ENCODE measurements at places on chromosomes 13 and 19. TPM values are rescaled to one million over a fixed set of nuclear protein-coding genes. Genes with fewer than 3 reads are reported as not detected.

GRCh38 chr19:10478903-10479384, 24.2 kb downstream of the KEAP1 start:
- DNase-seq: peak; percentile 89

DNA sequence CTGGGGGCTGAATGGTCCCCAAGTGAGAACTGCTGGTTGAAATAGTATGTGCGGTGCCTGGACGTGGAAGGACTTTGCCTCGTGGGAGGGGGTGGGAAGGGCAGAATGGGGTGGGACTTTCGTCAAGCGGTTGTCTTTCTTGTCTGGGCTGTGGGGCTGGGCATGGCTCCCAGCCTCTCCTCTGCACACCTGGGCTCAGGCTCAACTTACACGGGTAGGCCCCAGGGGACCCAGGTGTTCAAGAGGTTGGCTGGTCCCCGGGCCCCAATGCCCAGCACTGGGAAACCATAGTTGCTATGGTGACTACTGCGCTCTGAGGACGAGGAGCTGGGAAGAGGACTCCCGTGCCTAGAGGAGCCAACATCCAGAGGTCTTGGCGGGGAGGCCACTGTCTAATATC, 7.3 kb downstream of the NWD1 start:
- no peak for DNase-seq

DNA sequence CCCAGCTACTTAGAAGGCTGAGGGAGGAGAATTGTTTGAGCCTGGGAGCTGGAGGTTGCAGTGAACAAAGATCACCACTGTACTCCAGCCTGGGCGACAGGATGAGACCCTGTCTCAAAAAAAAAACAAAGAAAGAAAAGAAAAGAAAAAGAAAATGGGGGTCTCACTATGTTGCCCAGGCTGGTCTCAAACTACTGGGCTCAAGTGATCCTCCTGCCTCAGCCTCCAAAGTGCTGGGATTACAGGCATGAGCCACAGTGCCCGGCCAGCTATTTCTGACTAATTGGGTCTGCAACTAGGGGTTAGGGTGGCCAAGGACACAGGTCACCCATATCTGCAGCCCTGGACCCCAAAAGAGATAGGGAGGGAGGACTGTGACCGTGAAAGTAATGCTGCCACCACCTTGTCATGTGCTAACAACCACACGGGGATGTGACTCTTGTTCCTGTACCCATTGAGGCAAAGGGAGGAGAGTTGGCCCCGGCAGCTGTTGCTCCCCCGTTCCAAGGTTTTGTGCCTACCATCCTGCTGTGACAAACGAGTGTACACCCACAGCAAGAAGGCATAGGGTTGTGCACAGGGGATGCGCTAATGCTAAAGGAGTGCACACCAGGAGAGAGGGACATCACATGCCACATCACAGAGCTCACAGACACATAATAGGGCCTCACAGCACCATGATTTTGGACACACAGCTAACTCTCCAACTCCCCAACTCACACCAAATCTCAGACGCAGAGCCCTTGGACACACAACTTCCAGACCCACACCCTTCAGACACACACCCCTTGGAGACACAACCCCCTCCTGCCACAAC, 619 bp downstream of the MEF2B start:
- no peak for DNase-seq

GRCh38 chr13:40158218-40158617, 502.8 kb downstream of the COG6 start:
- DNase-seq: no peak

- DNase-seq: no peak
Measured at GRCh38 chr13:60028021-60028420, 135.7 kb downstream of the DIAPH3 start.

DNA sequence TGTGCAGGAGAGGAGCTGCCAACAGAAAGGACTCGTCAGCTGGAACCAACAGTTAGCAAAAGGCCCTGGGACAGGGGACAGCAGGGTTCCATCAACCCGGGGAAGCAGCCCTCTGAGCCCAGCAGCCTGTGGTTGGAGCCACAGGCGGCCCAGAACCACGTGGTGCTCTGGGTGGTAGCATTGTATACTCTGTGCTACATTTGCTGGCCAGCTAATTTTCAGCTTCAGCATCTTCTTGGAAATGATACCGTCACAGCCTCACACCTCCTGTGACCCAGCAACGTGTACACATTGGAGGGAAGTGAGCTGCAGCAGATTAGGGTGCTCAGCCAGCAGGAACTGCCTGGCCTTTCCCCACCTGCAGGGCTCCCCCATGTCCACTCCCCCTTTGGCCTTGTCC, 13.1 kb upstream of the MTIF3 start:
- DNase-seq: no peak

Gene ZNF575
- 0.20 TPM for total RNA-seq

- DNase-seq: no peak
Measured at GRCh38 chr13:98888222-98888889, 89.5 kb downstream of the DOCK9 start.

Gene DCLK1
- total RNA-seq: 1.1 TPM

Data from transverse colon (tissue), 4 donors.